Stimulated activated CD8-positive, alpha-beta memory T cell treated with anti-CD3 and anti-CD28 coated beads, Interleukin-7, amount 100 ng/mL, for 4 hours (primary cell): ENCODE measurements at places on chromosomes 7 and 10.

- DNase-seq = no peak
Observed at GRCh38 chr10:62662486-62662885, 142.0 kb upstream of the ADO start.

DNA sequence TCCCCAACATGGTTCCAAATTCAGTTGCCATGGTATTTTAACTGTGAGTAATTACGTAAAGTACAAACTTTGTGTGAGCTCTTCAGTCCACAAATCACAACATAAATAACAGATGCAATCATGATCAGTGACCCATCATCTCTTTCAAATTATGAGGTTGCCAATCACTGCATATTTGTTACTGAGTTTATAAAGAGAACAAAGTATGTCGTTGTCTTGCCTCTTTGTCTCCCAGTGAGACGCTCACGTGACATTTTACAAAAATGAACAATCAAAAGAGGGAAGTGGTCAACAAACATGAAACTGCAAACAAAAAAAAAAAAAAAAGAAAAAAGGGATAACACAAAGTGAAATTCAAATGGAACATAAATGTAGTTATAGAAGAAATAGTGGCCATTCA is 122.7 kb upstream of the PDSS1 start:
- DNase-seq = no peak

DNA sequence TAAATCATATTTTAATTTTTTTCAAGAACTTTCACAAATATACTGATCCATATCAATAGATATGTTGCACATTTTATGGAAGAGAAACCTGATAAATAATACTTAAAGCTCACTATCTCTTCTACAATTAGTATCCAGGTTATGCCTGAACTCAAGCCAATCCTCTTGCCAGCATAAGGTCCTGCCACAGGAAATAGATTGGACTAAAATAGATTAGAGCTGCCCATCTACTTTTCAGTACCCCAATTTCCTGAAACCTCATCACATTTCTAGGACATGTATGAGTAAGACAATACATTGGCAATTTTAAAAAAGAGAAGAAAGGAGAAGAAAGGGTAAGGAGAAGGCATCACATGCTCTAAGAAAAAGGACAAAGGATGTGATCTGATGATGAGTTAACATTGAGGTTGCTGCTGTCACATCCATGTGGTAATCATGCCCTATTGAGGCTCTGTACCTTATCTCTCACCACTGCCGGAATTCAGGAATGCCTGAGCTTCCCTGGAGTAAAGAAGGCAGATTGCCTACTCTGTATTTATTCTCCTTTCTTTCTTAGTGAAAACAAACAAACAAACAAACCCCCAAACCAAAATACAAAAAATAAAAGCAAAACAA is 199.7 kb downstream of the ANK3 start:
- no peak for DNase-seq

- DNase-seq = peak; percentile 12
Observed at GRCh38 chr7:98107313-98107721, 655 bp downstream of the LMTK2 start.

- no peak for DNase-seq
Observed at GRCh38 chr10:131802996-131803395, 97.8 kb upstream of the PPP2R2D start.
